ENCODE measurements at places on chromosomes 1 and 21.

DNA sequence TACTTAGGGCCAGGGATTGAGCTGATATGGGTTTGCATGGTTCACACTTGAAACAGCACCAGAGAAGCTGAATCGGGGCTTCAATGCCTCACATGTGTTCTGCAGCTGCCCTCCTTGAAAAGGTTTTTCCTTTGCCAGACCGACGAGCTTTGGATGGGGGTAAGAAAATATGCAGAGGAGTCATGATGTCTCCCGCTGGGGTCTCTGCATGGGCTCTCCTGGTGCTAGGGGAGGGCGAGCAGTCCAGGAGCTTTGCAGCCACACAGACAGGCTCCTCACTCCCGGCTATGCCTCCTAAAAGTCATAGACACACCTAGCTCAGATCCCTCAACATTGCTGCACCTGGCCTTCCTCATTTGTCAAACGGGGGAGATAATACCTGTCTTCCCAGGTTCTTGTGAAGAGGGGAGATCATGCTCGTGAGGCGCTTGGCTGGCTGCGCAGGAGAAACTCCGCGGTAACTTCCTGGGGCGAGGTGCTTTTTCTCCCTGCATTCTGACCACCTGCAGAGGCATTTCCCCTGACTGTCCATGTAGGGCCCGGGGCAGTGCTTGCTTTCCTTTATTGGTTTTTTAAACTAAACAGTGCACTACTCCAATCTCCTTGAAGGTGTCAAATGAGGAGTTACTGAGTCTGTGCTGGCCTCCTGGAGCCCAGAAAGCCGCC is 112.4 kb downstream of the PLXNA2 start:
- no peak for DNase-seq

GRCh38 chr1:230858918-230859729 is 9.2 kb downstream of the C1orf198 start:
- no peak for DNase-seq

DNA sequence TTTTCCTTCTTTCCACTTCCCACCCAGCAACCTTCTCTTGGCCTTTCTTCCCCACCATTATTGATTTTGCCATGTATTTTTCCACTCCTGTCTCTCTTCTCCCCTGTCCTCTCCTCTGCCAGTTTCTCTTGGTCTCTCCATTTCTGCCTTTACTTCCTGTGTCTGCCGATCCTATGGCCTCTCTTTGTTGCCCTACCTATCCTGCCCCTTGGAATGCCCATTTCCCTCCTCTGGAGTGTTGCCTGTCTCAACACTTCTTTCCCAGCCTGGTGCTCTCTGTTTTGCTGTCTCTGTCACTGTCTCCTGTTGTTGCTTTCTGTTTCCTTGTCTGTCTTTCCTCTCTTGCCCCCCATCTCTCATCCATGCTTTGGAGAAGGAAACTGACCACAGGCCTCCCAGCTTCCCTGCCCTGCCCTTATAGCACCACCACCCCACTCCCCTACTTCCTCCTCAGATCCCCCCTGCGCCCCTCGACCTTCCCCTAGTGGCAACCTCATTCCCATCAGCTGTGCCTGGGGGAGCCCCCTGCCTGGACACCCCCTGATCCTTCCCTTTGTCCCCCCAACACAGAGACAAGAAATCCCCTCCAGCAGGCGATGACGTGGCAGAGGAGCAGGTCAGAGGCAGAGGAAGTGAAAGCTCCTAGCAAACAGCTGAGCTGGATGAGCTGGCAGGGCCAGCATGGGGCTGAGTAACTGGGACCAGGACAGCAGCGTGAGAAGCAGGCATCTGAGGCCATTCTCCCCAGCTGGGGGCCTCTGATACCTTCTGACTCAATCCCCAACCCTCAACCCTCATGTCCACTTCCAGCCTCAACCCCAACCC is 6.6 kb upstream of the ETV3L start:
- peak; percentile 99 for DNase-seq

GRCh38 chr21:26148840-26149354 is 21.7 kb downstream of the APP start:
- peak; percentile 65 for DNase-seq

DNA sequence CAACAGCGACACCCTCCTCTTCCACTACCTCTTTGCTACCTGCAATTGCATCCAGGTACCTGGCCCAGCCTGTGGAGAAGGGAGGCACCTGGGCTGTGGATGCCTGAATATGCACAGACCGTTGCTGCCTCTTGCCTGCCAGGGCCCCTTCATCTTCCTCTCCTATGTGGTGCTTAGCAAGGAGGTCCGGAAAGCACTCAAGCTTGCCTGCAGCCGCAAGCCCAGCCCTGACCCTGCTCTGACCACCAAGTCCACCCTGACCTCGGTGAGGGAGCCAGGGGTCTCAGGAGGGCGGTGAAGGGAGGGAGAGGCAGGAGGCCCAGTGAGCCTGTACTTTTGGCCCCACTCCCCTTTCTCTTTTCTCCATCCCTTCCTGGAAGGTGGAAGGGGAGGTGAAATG is 11.5 kb downstream of the PSRC1 start:
- peak; percentile 91 for DNase-seq

GRCh38 chr1:23585321-23586022 is 26.2 kb upstream of the ID3 start:
- peak; percentile 94 for DNase-seq

DNA sequence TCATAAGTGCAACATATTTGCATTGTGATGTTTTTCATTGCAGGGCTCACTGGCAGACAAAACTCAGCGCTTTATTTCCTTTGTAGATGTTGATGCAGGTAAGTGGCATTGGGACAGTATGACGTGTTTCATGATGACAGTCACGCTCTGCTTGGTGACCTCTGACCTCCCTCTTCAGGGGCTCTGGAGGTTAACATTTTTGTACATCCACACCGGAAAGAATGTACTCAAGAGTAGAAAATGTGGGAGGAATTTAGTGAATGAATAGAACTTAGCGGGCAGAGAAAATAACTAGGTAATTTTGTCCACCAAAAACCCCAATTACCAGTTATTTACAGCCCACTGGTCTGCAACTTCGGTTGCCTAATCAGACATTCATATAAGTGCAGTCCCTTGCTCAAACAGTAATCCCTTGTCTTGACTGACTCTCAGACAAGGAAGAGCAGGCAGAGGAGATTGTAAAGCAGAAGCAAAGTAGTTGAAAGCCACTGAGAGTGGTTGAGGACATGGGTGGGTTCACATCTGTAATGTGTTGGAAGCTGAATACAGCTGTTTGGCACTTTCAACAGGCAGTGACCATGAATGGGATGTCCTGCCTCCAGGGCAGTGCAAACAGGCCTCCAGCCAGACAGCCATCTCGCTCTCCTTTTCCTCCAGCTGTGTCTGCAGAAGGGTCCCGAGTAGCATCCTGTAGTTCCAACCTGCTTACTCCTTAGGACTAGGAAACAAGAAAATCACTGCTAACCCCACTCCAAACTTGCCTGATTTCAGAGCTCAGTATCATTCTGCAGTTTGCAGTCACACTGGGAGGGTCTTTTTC is 188.9 kb downstream of the NRIP1 start:
- no peak for DNase-seq

DNA sequence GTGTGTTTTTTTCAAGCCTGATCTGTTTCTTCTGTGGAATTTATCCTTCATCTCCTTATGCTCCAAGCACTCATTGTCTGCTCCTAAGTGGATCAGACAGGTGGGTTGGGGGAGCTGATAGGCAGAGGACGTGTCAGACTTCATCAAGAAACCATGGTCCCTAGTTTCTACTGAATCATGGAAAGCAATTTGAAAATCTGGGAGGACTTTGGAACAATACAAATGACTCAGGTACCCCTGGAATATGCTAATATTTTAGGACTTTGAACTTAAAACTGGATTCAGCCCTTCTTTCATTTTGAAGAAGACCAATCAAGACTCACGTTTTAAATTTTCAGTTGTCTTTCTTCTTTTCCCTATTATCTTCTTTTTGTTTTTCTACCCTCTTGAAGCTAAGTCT is 7.7 kb downstream of the ABCG1 start:
- no peak for DNase-seq

DNA sequence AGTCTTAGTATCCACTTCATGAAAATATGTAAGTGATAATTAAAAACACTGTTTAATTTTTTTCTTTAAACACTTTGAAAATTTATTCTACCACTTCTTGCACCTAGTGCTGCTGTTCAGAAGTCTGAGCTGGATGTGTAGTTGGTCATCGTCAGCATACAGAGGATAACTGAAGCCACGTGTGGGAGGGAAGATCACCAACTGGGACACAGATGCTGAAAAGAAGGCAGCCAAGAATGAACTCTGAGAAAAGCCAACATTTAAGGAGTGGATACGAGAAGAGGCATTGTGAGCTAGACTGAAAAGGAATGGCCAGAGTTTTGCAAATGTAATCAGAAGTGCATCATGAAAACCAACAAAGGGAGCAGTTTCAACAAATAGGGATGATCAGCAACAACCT is 24.6 kb upstream of the CLCA4 start:
- DNase-seq = peak; percentile 59

GRCh38 chr1:193418745-193419058 is 232.3 kb upstream of the B3GALT2 start:
- no peak for DNase-seq

- DNase-seq = no peak
Observed at GRCh38 chr21:43944078-43944633, 68.0 kb upstream of the TRAPPC10 start.

DNA sequence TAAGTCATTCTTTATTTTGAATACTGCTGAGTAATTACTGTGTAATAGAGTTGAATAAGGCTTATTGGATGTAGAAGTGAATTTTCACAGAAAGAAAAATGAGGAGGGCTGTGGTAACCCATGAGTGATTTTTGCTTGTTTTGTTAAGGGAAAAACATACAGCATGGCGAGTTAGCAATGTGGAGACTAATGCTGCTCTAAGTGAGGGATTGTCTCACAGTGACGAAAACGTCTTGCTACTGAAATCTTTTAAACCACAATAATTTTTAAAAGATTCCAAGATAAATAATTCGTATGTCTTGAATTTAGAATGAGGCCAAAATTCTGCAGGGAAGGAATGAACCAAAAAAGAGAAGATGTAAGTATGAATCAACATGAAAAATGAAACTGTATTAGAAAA is 16.2 kb upstream of the PLA2G4A start:
- peak; percentile 41 for DNase-seq

- DNase-seq = no peak
Observed at GRCh38 chr1:174258148-174258550, 98.8 kb downstream of the RABGAP1L start.

- DNase-seq = no peak
Observed at GRCh38 chr1:222736972-222737371, at the start of gene FAM177B. FAM177B (plus strand) TSS chr1:222737202; CDS start chr1:222746546, 9,344 bp downstream.

DNA sequence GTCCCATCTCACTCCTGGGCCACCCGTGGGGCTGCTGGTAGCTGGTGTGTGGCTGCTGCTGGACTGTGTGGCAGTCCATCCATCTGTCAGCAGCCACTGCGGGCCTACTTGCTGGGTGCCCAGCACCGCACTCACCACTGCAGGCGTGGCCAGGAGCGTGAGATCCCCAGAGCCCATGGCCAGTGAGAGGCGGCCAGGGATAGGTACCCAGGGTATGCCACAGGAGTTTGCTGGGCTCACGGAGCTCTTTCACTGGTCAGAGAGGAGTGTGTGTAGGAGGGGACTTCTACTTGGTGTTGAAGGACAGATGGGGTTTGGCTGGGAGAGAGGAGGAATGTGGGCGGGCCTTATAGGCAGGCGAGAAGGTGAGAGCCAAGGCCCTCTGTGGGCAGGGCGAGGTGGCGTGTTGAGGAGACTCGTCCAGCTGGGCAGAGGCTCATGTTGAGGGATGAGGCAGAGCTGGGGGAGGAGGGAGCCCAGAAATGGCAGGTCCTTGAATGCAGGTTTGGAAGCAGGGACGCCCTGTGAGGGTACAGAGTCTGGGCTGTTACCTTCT is 15.0 kb downstream of the QSOX1 start:
- DNase-seq = peak; percentile 64

DNA sequence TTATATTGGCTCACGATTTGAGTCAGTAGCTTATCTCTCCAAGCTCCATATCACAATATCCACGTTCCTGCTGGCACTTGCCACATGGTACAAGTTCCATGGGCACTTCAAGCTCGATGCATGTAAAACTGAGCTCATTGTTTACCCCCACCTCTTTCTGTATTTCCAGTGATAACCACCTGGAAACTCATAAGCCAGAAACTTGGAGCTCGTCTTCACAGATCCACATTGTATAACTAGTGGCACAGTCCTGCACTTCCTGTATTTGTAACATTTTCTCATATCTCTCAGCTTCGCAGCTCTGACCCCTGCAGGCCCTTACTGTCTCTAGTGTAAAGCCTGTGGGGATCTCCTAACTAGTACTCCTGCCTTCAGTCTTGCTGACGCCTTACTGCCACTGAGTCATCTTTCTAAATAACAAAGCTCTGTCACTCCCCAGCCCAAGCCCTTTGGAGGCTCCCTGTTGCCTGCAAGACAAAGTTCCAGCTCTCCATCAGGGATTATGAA is 6.5 kb upstream of the C2CD4D start:
- DNase-seq = peak; percentile 97

DNA sequence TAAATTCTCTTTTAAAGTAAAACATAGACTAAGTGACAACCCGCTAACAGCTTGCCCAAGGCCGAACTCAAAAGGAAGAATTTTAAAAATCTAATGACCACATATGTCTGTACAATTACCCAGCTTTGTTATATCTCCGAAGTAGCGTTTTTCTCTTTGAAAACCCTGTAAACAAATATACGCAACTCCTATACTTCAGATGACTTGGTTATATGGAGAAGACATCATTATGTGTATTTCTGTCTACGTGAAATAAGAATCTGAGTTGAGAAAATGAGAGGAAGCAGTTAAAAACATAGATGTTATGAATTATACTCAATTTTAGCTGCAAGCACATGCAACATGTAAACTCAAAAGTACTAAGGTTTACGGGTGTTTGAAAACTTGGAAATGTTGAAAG is 2.0 kb downstream of the PBX1 start:
- no peak for DNase-seq

GRCh38 chr1:195714248-195714647 is 894.0 kb downstream of the KCNT2 start:
- no peak for DNase-seq

DNA sequence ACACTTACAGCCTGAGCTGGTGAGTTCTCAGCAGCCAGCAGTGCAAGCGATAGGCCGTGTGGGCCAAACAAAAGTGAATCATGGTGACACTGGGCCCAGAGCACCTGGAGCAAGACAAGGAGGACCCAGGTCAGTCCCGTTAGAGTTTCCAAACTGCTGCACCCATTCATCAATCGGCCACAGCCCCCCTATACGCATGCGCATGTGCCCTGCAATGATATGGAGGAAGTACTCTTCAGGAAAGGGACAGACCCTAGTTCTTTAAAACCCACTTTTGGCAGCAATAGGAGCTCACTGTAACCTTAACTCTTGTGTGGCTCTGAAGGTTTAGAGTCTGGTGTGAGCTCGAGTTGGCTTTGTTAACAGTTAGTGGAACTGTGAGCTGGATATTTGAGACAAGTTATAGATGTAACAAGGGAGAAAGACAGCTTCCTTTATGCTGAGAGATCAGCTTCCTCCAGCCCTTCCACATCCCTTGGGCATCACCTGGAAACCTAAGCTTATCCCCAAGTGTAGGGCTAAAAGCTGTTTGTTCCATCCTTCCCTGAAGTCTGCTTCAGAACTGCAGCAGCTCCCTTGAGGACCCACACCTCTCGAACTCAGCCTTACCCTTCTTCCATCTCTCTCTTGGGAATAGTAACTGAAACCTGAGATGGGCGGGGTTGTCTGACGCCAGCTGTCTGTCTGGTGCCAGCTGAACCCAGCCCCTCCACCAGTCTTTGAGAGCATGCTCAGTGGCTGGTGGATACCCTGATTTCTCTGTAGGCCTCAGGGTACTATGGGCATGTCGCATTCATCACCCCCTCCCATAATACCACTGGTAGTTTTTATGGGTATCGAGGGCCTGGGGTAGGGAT is 17.7 kb downstream of the NMNAT1 start:
- DNase-seq = no peak
